Activated T-helper 17 cell treated with anti-CD3 and anti-CD28 coated beads, Interleukin-2, amount 50 U/mL, for 72 hours (primary cell): ENCODE measurements at places on chromosomes 1 and 21.

- no peaks in the 10 kb centered on the region for H3K4me1 ChIP-seq
- ATAC-seq, result peak; percentile 38
- H3K27ac ChIP-seq, result no peak overlapping the region
- no peak overlapping the region for H3K4me3 ChIP-seq
- H3K36me3 ChIP-seq, result no peaks in the 10 kb centered on the region
- peaks cover 18% of the 10 kb centered on the region for H3K27me3 ChIP-seq
Measured at GRCh38 chr21:39037807-39038405, 145.3 kb downstream of the PSMG1 start.

GRCh38 chr1:220448217-220448616 lies 79.7 kb upstream of the MARK1 start:
- H3K27ac ChIP-seq, result no peak overlapping the region
- no peak for ATAC-seq
- H3K4me1 ChIP-seq, result no peaks in the 10 kb centered on the region
- no peaks in the 10 kb centered on the region for H3K36me3 ChIP-seq
- H3K4me3 ChIP-seq, result no peak overlapping the region

DNA sequence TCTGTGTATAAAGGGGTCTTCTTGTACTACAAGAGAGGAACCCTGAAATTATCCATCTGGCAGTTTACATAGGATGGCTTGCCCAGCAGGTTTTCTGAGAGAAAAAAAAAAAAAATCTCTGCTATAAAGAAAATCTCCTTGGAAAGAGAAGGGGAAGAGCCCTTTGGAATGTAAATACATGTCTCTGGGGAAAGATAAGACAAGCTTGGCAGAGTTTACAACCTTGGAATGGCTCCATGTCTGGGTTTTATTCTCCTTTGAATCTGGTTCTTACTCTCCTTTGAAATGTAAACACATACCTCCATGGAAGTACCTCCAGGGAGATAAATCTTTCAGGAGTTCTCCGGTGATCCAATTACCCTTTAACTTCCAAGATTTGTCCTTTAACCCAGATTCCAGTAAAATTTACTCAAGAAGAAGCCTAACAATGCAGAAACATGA lies 45.1 kb upstream of the DNAH14 start:
- no peak for ATAC-seq
- no peak overlapping the region for H3K4me3 ChIP-seq
- H3K27me3 ChIP-seq, result peaks cover 24% of the 10 kb centered on the region
- no peaks in the 10 kb centered on the region for H3K4me1 ChIP-seq
- no peaks in the 10 kb centered on the region for H3K36me3 ChIP-seq

DNA sequence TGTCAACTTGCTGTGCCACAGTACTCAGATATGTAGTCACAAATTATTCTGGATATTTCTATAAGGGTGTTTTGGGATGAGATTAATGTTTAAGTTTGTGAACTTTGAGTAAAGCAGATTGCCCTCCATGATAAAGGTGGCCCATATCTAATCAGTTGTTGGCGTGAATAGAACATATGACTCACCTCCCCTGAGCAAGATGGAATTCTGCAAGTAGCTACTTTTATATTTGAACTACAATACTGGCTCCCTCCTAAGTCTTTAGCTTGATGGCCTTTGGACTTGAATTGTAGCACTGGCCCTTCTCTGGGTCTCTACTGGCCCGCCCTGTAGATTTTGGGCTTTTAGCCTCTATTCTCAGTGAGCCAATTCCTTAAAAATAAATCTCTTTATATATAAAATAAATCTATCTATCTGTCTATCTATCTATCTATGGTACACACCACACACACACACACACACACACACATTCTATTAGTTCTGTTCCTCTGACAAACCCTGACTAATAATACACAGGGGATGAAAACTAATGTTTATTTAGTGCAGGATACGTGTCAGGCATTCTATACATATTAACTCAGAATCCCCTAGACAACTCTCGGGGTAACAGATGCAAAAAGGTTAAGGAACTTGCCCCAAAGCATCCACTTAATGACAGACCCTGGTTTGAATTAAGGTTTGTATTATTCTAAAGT lies 37.9 kb upstream of the PDC start:
- H3K27ac ChIP-seq, result no peak overlapping the region
- no peak for ATAC-seq
- H3K36me3 ChIP-seq, result no peaks in the 10 kb centered on the region
- H3K4me1 ChIP-seq, result no peaks in the 10 kb centered on the region
- H3K27me3 ChIP-seq, result no peaks in the 10 kb centered on the region
- H3K4me3 ChIP-seq, result no peak overlapping the region

GRCh38 chr1:15156807-15157380 lies 3.3 kb downstream of the TMEM51 start:
- peak; percentile 2 for ATAC-seq
- H3K36me3 ChIP-seq, result no peaks in the 10 kb centered on the region
- no peak overlapping the region for H3K27ac ChIP-seq
- peak overlapping the region; percentile 49 for H3K4me3 ChIP-seq
- H3K27me3 ChIP-seq, result peaks cover 24% of the 10 kb centered on the region
- H3K4me1 ChIP-seq, result peaks cover 10% of the 10 kb centered on the region

DNA sequence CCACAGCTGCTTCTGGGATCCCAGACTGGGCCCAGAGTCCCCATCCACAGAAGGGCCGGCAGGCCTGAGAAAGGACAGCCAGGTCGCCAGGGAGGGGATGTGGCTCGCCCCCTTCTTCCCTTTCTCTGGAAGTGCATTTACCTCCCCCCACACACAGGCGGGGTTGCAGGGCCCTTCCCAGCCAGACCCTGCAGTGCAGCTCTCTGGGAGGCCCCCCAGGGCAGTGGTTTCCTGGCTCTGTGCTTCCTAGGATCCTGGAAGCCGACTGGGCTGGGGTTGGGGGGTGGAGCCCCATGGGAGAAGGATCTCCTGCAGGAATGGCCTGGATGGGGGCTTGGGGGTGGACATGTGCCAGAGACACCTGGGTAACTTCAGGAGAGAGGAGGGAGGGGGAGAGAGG lies 4.2 kb upstream of the COL6A1 start:
- H3K4me1 ChIP-seq, result no peaks in the 10 kb centered on the region
- H3K27ac ChIP-seq, result no peak overlapping the region
- no peaks in the 10 kb centered on the region for H3K36me3 ChIP-seq
- H3K27me3 ChIP-seq, result peaks cover 6% of the 10 kb centered on the region

GRCh38 chr1:245180496-245181157 lies 25.8 kb downstream of the KIF26B start:
- ATAC-seq, result no peak
- peaks cover 11% of the 10 kb centered on the region for H3K27me3 ChIP-seq
- H3K27ac ChIP-seq, result no peak overlapping the region
- H3K36me3 ChIP-seq, result no peaks in the 10 kb centered on the region
- H3K4me1 ChIP-seq, result no peaks in the 10 kb centered on the region

- H3K27me3 ChIP-seq, result no peaks in the 10 kb centered on the region
- H3K27ac ChIP-seq, result no peak overlapping the region
- H3K4me1 ChIP-seq, result no peaks in the 10 kb centered on the region
- no peak overlapping the region for H3K4me3 ChIP-seq
Measured at GRCh38 chr1:236850077-236850979, 55.2 kb downstream of the MTR start.

DNA sequence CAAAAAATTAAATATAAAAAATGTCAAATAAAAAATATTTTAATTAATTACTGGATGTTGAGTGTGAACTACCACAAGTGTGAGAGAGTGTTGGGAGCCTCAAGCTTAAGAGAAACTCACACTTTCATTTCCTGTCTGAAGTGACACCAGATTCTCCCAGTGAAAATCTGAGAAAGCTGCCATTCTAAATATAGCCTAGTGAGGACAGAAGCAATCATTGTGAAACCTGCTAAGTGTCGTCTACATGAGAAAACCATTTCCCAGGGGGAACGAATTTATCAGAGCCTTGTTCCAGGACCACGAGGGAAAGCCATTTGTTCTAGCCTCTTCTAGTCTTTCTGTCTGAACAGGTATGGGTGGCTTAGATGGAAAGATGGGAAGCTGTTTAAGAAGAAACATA lies 329.3 kb upstream of the PRMT6 start:
- ATAC-seq, result no peak
- H3K36me3 ChIP-seq, result no peaks in the 10 kb centered on the region
- H3K4me1 ChIP-seq, result no peaks in the 10 kb centered on the region
- no peaks in the 10 kb centered on the region for H3K27me3 ChIP-seq

- H3K4me3 ChIP-seq, result no peak overlapping the region
- H3K36me3 ChIP-seq, result no peaks in the 10 kb centered on the region
- H3K27ac ChIP-seq, result no peak overlapping the region
- ATAC-seq, result no peak
Measured at GRCh38 chr21:15159382-15160020, 94.7 kb upstream of the NRIP1 start.

GRCh38 chr1:233294913-233295236 lies 650 bp downstream of the PCNX2 start:
- peaks cover 26% of the 10 kb centered on the region for H3K4me1 ChIP-seq
- H3K27me3 ChIP-seq, result no peaks in the 10 kb centered on the region
- H3K36me3 ChIP-seq, result peaks cover 16% of the 10 kb centered on the region
- peak overlapping the region; percentile 97 for H3K27ac ChIP-seq
- peak overlapping the region; percentile 96 for H3K4me3 ChIP-seq

GRCh38 chr1:20633190-20634064 lies at the start of gene PINK1:
Gene PINK1, plus strand, starts transcription at chr1:20633458. Its CDS starts 91 bp downstream, at chr1:20633549.
- H3K4me3 ChIP-seq, result peak within 1 kb of the TSS; percentile 88
- H3K27me3 ChIP-seq, result no peaks in the 10 kb centered on the region
- ATAC-seq, result peak; percentile 88
- no peaks in the 10 kb centered on the region for H3K4me1 ChIP-seq
- peak within 1 kb of the TSS; percentile 81 for H3K27ac ChIP-seq

DNA sequence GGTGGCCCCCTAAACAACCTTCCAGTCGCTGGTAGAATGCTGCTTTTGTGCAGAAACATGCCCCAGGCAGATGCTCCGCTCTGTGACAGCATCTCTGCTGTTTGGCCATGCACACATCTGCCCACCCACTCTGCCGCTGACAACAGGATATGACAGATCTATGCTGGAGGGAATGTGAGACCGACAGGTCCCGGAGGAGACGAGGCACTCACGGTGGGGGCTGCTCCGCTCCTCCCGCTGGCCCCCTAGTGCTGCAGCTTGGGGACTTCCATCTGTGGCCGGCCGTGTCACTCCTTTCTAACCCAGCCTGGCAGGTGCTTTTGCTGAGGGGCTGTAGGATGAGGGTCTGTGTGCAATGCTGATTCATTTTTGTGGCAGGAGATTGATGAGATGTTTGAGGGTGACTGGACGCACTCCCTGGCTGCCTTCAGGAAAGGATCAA lies 49.1 kb upstream of the DMRTB1 start:
- no peaks in the 10 kb centered on the region for H3K27me3 ChIP-seq
- no peak for ATAC-seq
- H3K4me3 ChIP-seq, result peak overlapping the region; percentile 5
- H3K27ac ChIP-seq, result peak overlapping the region; percentile 84
- no peaks in the 10 kb centered on the region for H3K36me3 ChIP-seq
- H3K4me1 ChIP-seq, result peaks cover 34% of the 10 kb centered on the region

- ATAC-seq, result no peak
- no peaks in the 10 kb centered on the region for H3K36me3 ChIP-seq
- H3K27ac ChIP-seq, result no peak overlapping the region
- peak overlapping the region; percentile 81 for H3K4me3 ChIP-seq
- H3K4me1 ChIP-seq, result peaks cover 11% of the 10 kb centered on the region
Measured at GRCh38 chr1:151512326-151512725, 1.1 kb downstream of the CGN start.

DNA sequence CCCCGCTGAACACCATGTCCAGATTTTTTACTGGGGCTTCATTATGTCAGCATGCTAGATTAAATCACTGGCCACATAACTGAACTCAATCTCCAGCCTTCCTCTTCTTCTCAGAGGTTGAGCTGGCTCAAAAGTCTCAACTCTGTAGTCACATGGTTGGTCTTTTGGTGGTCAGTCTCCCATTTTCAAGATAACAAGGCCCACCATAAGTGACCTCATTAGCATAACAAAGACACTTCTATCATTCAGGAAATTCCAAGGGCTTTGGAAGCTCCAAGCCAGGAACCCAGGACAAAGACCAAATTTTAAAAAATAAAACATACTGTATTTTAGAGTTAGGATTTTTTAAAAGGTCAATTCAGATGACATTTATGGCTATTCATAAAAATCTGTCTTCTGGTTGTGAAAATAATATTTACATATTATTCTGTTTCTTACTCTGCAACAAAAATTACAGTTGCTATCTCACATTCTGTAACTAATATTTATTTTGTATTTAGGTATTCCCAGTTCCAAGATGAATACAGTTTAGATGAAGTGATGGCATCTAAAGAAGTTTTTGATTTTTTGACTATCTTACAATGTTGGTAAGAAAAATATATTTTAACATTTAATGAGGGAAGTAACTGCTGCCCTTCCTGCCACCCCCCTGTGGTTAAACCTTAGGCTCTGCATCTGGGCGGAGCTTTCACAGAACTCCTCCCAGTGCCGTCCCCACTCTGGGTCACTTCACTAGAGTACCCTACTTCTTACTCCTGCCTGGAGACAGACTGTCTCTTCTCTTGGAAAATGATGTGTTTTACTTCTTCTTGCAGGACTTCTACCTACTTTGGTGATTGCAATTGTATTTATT lies 49.3 kb downstream of the SCP2 start:
- no peaks in the 10 kb centered on the region for H3K27me3 ChIP-seq
- H3K4me1 ChIP-seq, result no peaks in the 10 kb centered on the region
- H3K27ac ChIP-seq, result no peak overlapping the region
- no peak for ATAC-seq

DNA sequence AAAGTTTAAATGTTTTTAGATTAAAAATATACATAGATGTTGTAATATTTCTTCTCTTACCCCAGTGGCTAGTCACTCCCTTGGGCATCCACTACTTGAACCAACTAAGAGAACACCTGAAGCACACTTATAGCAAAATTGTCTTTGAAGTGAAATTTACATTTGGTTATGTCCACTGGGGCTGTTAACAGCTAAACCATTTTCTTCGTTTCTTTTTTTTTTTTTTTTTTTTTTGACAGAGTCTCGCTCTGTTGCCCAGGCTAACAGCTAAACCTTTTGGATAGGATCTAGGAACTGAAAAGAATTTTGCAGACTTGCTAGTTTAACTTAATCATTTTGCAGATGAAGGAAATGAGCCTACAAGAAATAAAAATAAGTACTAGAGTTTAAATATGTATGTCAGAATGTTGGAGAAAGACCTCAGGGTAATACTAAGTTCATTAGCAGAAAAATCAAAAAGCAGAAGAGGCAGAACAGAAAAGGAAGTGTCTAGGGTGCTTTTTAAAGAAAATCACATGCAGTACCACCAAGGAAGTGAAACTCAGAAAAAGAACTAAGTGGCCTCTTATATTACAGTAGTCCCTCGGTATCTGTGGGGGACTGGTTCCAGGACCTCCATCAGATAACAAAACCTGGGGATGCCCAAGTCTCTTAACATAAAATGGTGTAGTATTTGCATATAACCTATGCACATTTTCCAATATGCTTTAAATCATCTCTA lies 11.8 kb downstream of the DRAM2 start:
- no peaks in the 10 kb centered on the region for H3K27me3 ChIP-seq
- peaks cover 89% of the 10 kb centered on the region for H3K36me3 ChIP-seq
- H3K27ac ChIP-seq, result no peak overlapping the region
- H3K4me3 ChIP-seq, result no peak overlapping the region
